ENCODE measurements at places on chromosomes 5 and 9.

DNA sequence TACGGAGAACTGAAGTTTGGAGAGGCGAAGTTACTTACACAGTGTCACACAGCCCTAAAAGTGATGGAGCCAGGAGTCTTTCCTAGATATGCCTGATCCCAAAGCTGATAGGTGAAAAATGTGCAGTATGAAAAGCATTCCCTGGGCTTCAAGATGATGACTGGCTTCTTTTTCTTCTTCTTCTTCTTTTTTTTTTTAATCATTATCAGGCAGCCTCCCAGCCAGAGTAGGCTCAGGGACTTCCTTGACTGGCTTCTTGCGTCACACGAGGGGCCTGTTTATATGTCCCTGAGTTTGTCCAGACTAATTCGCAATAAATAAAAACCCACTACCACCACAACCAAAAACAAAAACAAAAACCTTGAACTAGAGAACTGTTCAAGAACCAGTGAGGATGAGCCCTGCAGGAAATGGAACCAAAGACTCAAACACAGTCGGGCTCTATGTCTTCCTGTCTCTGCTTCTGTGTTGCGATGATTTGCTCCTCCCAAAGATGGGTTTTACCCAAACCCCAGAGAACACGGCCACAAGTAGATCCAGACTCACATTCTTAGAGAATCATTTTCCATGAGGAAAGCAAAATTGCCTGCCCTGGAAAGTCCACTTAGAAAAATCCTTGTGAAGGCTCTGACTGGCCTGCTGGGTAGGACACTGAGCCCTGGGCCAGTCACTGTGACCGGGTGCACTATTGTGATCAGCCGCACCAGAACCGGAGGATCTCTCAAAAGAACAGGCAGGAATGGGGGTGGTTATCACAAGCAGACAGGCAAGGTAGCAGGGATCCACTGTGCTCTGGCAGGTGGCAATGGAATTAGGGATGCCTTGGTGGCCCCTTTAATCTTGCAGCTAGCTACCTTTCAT, 38.0 kb upstream of the ADAM19 start:
- DNase-seq: no peak

GRCh38 chr5:61141801-61142200, 20.5 kb downstream of the SMIM15 start:
- DNase-seq: no peak

DNA sequence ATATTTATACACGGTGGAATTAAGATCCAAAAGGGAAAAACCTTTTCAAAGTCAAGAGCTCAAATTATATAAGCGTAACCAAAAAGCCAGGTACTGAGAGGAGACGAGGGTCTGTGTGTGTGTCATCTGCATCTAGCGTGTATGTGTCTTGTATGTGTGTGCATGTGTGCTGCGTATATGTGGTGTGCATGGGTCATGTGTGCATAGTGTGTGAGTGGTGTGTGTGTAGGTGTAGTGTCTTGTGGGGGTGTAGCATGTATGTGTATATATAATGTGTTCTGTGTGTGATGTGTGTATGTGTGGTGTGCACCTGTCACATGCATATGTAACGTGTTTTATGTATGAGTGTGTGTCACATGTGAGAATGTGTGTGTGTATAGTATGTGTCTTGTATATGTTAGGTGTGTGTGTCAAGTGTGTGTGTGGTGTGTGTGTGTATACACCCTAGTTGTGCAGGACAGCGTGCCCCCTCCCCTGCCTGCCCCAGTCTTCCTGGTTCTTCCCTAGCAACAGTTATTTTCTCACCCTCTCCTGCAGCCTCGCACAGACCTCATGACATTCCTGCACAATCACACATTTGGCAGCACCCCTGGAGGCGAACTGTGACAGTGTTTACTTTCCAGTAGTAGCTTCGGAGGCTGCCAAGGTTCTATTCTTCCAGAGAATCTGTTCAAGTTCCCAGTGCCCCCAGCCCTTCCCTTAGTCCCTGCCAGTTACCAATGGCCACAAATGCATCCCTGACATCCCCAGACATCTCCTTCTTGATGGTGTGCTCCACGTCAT, 27.1 kb upstream of the TNIP1 start:
- DNase-seq: no peak

- DNase-seq: peak; percentile 77
Observed at GRCh38 chr5:167982-168660, 23.2 kb upstream of the LRRC14B start.

- DNase-seq: no peak
Observed at GRCh38 chr9:74721696-74722660, 165.7 kb downstream of the TRPM6 start.

- DNase-seq: no peak
Observed at GRCh38 chr9:113794721-113795120, 81.4 kb upstream of the ZNF618 start.

DNA sequence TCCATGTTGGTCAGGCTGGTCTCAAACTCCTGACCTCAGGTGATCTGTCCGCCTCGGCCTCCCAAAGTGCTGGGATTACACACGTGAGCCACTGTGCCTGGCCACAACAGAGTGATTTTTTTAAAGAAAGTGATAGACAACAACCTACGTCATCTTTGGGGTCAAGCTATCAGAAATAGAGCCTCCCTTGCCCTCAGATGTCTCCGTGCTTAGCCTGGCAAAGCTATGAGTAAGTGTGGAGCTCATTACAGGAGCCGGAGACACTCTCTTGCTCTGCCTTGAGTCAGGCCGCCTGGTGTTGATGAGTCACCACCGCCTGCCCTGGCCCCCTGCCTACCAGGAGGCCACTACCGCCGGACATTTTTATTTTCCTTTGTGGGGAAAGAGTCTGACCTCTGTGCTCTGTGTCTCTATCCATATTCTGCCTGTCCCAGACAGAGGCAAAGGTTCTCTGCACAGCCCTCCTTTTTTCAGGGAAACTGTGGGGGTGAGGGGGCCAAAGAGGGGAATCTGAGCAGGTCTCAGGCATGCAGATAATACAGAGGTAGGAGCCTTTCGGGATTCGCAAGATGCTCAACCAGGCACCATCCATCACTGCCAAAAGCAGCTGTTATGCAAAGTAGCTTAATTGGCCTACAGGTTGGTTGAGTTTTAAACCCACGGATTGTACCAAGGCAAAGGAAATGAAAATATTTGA, 123.7 kb upstream of the CPEB4 start:
- peak; percentile 59 for DNase-seq

DNA sequence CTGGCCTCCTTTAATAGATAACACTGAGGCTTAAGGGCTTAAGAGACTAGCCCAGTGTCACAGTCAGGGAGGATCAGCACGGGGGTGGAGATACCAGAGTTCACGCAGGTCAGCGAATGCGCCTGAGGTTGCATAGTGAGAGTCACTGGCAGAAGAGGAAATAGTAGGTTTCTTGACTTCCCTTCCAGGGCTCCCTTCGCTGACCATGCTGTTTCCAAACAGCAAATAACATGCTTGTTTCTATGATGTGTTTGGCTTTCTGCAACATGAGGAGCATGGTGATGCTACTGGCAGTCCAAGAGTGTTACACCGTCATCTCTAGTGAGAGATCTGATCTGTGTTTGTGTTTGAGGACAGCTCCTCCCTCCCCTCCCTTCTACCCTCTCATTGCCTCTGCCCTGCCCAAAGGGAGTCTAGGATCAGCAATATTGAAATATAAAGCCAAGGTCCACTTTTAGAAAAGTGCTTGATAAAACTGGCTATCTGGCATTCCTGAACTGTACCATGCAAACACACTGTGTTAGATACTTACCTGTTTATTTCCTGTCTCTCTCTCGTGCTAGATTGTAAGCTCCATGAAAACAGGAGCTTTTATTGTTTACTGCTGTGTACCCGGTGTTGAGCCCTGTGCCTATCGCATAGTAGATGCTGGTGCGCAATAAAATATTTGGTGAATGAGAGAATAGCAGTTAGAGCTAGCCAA, 12.3 kb downstream of the TLE4 start:
- DNase-seq: no peak

DNA sequence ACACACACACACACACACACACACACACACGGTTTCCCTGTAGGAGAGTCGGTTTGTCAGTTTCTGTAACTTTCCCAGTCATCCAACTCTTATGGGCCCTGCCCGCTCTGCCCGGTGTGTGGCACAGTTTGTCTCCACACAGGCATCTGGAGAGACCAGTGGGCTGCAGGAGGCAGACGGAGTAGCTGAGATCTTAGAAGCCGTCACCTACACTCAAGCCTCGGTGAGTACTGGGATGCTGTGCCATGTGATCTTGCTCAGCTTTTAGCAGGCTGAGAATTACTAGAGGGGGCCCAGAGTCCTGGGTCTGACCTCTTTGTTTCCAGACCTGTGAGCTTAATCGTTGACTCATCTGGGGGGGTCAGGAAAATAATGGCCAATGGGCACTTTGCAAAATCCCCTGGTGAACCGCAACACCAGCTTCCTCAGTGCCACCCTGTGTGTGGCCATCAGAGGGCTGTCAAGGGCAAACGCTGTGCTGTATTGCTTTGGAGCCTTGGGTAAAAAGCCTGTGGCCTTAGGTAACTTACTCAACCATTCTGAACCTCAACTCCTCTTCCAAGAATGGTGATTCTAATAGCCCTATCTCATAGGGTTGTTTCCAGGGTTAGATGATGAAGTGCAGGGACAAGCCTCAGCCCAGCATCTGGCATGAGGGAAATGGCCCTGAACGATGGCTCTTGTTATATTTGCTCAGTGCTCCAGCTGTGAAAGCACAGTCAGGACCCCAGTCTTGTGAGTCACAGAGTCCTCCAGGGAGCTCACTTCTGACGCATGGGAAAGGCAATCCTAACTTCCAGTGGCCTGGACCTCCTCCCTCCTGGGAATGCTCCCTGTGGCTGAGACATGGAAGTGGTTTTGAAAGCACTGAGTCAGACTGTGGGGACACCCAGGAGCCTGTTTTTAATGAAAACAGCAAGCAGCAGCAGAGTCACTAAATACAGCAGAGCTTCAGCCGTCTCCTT, 45.6 kb downstream of the COL15A1 start:
- DNase-seq: peak; percentile 97

GRCh38 chr9:36762958-36763357, 190.3 kb downstream of the MELK start:
- no peak for DNase-seq

- DNase-seq: peak; percentile 83
Observed at GRCh38 chr9:15735083-15735857, 182.4 kb downstream of the CCDC171 start.

DNA sequence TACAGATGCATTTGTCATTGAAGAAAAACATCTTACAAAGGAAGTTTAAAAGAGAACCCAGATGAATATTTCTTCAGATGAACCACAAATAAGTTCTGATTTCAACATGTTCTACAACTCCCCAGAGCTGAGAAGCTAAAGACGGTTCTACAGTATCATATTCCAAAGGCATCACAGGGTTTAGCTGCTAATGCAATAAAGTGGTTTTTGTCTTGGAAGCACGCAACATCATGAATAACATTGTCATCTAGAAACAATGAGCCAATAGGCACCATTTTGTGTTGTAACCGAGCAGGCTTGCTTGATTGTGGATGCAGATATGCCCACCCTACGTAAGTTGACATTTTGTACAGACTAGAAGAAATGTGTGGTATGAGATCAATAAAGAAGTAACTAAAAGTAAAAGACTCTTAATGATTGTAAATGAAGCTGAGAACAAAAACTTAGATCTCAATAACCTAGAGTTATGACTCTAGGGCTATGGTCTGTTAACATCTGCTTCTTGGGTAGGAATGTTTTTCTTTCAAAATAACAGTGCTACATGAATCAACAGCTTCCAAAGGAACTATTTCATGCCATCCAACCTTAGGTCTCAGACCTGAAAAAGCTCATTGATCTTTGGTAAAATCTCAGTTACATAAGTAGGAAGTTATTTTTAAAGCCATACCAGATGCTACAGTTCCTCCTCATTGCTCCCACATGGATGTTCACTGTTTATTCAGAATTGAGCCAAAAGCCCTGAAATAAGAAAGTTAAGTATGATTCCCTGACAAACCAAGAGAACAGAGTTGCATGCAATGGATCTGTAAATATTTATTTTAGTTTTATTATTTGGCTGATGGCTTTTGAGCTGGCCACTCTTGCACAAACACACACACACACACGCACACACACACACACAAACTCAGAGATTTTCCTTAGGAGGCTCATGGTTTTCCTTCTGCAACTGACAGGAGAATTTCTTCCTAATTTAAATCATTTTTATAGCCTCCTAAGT, 118.7 kb upstream of the SLCO6A1 start:
- no peak for DNase-seq

DNA sequence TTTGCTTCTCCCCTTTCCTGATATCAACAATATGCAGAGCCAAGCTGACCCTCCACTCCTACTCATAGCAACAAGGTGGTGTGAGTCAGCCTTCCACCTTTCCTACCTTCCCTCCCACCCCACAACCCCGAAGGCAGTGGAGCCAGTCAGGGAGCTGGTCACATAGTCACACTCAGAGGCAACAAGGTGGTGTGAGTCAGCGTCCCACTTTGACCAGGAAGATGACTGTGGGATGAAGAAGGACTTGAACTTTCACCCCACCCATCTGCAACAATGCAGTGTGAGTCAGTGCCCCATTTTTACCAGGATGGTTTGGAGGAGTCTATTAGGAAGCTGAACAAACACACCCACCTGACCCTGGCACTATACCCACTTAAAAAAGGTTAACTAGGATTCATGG, 30.1 kb upstream of the ZNF782 start:
- peak; percentile 82 for DNase-seq

DNA sequence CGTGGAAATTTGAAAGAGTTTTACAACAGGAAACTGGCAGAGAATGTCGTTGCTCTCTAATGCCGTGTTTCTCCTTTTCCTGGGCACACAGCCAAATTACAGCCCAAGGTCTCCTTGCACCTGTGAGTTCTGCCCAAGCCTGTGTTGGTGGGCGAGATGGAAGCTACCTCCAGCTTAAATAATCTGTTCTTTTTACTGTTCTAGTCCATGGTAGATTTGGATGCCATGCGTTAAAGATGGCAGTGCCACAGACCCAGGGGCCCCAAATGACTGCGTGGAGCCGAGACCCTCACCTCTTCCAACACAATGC, 92.6 kb upstream of the IRX4 start:
- DNase-seq: no peak

DNA sequence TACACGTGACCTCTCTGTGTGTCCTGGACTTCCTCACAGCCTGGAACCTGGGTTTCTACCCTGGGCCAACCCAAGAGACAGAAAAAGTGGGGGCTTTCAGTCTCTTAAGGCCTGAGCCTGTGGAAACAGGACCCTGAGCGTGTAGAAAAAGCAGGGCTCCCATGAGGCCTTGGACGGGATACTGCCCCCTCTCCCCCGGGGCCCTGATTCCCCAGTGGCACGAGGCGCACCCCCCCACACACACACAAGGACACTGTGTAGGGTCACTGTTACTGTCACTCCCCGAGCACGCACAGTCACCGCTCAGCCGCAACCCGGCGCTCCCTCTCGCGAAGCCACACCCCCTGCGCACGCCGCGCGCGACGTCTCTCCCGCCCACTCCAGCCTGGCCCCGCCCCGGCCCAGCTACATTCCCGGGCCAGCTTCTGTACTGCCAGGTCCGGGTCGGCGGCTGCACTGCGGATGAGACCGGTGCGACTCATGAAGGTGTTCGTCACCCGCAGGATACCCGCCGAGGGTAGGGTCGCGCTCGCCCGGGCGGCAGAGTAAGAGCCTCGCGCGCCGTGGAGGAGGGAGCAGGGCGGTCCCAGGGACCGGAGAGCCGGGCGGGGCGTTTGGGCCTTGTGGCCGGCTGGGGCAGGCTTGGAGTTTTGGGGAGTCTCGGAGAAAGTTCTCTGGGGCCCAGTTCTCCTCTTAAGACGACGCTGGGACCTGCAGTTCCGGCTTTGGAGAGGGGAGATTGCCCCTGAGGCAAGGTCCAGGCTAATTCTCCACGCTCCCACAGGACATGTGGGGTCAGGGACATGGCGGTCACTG, at the start of gene GRHPR:
Gene GRHPR (plus strand): TSS at position 408 of the 816 bp plus-strand sequence. CDS start 55 bp downstream, at position 463.
- DNase-seq: peak; percentile 60
